AG10803 (cell line): ENCODE measurements at places on chromosomes 5 and 9.

DNA sequence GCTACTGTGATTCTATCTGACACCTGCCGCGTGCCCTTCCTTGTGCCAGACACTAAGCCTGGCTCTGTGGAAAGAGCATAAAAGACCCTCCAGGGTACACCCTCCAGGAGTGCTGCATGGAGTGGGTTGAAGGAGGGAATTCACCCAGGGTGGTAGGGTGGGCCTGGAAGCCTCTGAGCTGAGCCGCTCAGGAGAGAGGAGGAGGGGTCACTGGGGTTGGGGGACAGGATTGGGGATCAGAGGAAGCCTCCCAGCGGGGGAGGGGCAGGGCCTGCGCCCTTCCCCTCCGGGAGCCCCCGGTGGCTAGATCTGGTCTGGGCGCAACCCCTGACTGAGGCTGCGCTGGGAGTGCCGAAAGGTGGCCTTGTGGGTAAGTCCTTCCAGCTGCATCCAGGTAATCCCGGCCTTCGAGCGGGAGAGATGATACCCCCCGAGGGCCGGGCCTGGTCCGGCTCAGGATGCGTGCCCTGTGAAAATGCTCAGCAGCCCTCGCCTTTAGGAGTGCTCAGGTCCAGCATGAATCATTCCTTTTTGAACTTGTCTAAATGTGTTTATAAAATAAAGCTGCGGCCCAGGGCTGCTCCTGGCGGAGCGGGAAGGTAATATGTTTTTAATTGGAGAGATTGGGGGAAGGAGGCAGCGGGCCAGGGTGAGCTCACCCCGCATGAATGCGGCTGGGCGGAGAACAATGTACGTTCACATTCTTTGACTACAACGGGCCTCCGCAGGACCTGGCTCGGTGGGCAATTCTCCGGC is 118.1 kb upstream of the SMIM23 start:
- peak; percentile 71 for DNase-seq

DNA sequence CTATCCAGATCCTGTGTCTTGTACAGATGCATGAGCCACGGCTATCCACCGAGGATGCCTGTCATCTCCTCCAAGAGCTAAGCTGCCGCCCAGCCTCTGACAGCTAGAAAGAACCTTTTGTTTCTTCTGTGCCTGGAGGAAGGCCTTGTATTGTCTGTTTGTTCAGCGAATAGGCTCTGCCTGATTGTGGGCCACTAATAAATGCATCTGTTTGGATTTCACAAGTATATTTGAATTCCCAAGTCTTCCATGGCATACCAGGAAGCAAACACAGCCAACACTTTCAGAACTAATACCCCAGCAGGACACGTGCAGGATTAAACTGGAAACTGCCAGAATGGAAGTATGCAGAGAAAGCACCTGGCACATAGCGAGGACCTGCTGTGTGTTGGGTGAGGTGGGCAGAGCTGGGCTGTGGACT is 92.7 kb upstream of the NEURL1B start:
- no peak for DNase-seq

GRCh38 chr9:101460965-101461364 is 25.4 kb upstream of the ALDOB start:
- no peak for DNase-seq

GRCh38 chr9:125428060-125428901 is 166.7 kb downstream of the GAPVD1 start:
- no peak for DNase-seq

- DNase-seq = peak; percentile 60
Measured at GRCh38 chr5:53350368-53350767, 130.1 kb upstream of the FST start.

GRCh38 chr5:97044052-97044451 is 98.4 kb downstream of the LIX1 start:
- DNase-seq = no peak

GRCh38 chr5:127940854-127941253 is 142.7 kb upstream of the SLC12A2 start:
- DNase-seq = no peak

DNA sequence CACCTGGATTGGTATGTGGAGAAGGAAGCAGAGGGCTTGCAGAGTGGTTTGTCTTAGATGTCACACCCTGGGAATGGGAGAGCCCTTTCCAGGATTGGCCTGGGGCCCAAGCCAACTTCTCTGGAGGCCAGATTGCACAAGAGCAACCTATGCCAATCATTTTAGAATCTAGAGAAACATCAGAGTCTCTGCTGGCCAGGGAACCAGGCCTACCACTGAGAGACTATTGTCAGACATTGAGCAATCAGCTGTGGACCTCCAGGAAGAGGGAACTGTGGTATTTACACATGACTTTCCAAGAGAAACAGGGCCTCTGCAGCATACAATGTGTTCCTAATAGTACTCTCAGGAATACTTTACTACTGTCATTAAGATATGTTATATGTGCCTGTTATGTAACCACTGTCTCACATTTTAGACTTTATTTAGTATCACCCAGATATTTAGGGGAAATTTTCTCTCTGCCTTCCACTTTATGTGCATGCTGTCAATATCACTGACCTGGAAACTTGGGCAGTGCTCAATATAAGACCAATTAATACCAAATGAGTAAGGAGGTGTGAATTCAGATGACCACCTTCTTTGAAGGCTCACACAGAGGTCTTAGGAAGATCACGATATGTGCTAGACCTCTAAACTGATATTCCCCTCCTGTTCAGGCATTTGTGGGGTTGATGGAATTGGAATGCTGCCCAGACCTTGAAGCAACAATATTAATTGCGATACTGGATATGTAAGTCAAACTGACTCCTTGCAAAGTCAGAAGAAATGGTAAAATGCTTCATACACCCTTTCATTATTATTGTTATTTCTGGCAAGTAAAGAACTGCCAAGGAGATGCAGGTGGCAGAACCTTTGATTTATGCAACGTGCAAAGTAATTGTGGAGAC is 20.5 kb upstream of the CCL28 start:
- peak; percentile 88 for DNase-seq

GRCh38 chr5:112687306-112687705 is 50.4 kb upstream of the APC start:
- DNase-seq = no peak

DNA sequence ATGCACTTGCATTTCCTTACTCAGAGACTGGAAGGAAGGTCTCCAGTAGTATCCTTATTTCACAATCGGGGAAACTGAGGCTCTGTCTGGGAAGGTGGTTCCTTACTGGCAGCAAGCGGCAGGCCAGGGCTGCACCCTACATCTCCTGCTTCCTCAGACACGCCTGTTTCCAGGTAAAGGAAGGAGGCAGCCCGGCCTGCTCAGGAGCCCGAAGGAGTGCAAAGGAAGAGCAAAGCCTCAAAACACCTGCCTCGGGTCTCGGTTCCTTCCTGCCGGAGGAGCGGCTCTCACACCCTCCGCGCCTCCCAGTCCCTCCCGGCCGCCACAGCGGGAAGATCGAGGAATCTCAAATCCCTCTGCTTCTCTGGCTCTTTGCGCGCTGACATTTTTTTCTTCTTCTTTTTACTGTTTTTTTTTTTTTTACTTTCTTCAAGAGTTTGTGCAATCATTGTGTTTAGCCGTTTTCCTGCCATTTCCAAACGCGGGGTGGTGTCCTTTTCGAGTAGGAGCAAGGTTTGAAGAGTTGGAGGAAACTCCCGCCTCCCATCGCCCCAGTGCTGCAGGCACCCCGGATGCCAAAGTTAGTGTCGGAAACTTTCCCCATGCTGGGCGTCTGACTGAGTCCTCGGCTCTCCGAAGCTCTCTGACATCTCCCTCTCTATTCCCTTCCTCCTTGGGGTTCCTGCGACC is 1.0 kb downstream of the GGTA1 start:
- DNase-seq = peak; percentile 48

- DNase-seq = no peak
Measured at GRCh38 chr9:87667164-87667738, 58.7 kb upstream of the CTSL start.

GRCh38 chr9:2109069-2109650 is 94.0 kb downstream of the SMARCA2 start:
- DNase-seq = peak; percentile 99

DNA sequence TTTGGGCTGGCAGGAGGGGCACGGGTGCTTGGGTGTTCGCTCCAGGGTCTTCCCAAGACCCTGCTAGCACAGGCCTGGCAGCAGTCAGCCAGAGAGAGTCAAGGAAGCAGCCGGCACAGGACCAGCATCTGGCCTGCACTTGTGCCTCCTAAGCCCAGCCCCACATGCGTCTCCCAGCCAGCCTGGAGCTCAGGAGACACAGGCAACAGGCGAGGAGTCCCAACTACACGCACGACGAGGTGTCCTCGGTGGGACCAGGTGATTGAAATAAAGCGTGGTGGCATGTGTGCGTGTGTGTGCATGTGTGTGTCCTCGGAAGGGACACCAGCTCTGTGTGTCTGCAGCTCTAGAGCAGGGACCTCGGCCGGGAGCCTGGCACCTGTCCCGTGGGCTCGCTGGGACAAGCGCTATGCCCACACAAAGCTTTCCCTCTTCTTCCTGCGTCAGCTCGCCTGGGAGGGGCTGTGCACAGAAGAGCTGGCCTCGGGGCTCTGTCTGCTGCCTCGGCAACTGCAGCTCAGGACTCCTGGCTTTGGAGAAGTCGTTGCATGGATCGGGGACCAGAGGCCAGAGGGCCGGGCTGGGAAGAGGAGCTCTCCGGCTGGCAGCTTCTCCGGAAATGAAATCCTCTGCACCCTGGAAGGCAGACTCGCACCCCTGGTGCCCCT is 14.7 kb upstream of the SLC9A3 start:
- DNase-seq = no peak

DNA sequence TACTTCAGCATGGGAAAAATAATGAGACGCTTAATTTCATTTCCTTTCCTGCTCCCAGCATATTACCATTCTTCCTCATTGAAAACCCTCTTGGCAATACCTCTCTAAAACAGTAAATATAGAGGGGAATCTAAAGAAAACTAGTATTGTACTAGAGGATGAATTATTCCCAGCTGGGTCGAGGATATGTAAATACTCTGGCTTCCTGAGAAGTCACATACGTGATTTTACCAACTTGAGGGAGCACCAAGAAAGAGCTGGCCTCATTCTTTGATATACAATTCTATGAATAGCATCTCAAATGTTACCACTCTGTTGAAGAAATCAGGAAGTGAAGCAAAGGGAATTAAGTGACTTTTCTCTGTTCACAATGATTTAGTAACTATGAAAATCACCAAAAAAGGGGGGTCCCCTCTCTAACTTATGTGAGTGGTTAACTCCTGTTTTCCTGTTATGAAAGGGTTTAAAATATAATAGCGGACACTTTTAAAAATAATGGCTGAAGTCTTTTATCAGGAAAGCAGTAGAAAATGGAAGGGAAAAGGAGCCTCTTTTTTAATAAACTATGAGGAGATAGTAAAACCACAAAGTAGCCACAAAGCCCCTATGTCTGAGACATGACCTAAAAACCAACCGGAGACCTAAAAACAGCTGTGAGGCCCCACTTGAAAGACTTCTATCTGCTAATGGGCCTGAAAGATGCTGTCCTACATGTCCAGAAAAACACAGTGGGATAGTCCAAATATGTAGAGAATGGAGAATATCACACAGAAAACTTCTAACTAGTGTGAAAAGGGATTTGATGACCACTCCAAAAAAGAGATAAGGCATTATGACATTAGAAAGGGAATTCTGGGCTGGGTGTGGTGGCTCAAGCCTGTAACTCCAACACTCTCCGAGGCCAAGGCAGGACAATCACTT is 42.6 kb downstream of the LPAR1 start:
- DNase-seq = peak; percentile 43
